ENCODE measurements at places on chromosomes 16 and 17.

DNA sequence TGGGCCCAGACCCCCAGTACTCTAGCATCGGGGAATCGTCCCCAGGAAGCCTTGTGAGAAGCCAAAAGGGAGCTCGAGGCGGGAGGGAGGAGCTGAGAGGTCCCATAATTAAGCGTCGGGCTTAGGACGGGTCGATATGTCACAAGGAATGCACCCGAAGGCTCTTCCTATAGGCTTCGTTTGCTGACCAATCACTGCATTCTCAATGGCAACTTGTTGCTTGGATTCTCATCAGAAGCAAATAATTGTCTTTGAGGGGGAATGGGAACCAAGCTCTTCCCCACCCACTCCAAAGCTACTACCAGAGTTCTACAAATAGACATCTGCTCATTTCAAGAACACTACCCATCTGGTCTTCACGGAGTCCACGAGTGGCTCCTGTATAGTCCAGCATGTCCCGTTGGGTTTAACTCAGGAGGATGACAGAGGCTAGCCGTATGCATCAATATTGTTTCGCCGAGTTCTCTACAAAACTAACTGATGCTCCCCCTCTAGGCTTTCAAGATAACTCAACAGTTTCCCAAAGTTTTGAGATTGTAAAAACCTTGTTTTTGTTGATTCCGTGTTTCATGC lies 628 bp upstream of the BLMH start:
- DNase-seq: no peak

GRCh38 chr17:64728041-64728695 lies 66.1 kb upstream of the SMURF2 start:
- DNase-seq: no peak

DNA sequence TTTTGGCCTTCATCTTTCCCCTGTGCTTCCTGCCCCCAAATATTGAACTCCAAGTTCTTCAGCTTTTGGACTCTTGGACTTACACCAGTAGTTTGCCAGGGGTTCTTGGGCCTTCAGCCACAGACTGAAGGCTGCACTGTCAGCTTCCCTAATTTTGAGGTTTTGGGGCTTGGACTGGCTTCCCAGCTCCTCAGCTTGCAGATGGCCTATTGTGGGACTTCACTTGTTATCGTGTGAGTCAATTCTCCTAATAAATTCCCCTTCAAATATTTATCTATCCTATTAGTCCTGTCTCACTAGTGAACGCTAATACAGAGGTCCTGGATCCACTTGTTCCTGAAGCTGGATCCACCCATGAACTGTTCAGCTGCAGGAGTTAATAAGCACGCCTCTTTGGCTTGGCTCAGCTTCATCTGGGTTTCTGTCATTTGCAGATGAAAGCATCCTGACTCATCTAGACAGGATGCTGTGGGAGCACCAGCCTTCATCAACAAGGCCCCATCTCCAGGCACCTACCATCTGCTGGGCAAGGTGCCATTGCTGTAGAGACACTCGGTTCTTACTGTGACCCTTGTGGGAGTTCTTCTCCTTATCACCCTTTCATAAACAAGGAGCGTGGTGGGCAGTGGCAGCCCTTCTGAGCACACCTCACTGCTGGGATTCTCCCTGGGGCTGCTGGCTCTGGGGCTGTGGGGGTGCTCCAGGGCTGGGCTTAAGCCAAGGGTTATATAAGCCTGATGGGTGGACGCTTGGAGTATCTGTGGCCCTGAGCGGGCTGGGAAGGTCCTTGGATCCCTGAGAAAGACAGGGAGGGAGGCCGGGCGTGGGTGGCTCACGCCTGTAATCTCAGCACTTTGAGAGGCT lies 23.1 kb downstream of the LAT start:
- no peak for DNase-seq

DNA sequence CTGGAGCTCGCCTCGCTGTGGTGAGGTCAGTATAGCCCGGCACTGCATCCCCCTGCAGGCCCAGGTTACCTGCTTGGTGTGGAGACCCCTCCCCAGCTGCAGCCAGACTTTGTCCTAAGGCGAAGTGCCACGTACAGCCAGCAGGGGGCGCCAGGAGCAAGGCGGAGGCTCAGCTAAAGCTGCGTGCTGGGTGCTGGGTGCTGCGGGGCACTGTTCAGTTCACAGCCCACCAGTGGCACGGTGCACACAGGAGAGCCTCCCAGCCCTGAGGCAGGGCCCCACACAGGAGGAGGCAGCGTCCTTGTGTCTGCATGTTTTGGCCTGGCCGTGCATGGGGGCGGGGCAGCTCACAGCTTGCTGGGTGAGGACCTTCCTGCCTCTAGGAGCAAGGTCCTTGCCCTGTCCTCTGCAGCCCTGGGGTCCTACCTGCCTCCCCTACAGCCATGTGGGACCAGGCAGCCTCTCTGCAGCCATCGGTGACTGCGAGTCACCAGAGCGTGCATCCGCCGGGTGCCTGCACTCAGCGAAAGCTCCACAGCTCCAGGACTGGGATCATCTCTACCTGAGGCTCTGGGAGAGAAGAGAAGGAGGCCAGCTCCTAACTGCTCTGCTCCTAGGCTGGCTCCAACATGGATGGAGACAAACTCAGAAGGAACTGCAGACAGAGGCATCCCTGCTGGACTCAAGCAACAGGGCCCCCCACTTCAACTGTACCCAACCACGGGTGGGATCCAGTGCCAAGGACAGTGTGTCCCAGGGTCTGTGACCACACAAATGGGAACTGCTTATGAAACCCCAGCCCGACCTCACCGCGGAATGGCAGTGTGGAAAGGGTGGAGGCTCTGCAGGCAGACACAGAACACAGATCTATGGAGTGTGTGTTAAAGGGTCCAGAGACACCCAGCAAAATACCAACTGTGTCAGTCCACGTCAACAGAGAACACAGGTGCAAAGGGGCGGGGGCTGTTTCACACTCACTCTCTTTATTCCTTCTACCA lies 19.0 kb downstream of the SLC7A5 start:
- peak; percentile 72 for DNase-seq

- DNase-seq: no peak
Observed at GRCh38 chr17:82383411-82383810, 11.8 kb downstream of the UTS2R start.

- DNase-seq: no peak
Observed at GRCh38 chr16:13036600-13036999, 135.2 kb downstream of the SHISA9 start.

DNA sequence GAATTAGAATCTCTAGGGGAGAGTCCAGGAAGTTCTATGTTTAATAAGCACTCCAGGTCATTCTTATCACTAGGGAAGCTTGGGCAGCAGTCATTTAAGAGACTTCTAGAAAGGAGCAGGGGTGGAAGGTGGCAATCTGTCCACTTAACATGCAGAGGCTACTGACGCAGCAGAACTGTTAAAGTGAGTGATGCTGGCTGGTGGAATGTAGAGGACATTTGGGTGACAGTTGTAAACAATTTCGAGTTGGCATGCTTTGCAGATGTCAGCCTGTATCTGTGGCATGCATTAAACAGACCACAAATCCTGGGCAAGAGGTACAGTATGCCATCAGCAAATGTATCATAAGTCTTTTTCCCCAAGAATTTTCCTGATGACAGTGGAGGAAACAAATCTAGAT lies 40.5 kb upstream of the HS3ST3A1 start:
- DNase-seq: no peak

DNA sequence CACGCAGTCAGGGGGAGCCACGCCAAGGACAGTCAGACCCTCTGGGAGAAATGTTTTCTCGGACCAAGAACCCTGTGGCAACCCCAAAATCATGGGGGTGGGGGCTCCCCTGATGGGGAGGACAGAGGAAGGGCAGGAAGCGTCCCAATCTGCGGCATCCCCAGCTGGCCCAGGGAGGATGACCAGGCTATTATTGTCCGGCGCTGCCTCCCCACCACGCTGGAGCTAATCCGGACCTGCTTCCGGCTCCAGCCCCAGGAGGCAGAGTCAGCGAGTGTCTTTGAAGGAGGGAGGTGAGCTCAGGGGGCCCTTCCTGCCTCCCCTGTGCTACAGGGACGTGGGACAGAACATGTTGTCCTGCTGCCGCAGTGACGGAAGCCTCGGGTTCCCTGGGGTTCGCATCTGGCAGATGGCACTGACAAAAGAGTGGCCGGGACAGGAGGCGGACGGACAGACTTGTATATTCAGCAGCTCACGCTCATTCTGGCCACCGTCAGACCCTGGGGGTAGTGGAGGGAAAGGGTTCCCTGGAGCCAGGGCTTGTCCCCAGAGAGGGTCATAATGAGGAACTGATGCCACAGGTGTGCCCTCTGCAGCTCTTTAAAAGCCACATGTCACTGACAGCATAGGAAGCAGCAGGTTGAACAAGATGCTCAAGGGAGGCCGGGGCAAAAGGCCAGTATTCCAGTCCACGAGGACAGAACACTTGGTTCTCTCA lies 54.3 kb upstream of the CDC42EP4 start:
- DNase-seq: no peak

DNA sequence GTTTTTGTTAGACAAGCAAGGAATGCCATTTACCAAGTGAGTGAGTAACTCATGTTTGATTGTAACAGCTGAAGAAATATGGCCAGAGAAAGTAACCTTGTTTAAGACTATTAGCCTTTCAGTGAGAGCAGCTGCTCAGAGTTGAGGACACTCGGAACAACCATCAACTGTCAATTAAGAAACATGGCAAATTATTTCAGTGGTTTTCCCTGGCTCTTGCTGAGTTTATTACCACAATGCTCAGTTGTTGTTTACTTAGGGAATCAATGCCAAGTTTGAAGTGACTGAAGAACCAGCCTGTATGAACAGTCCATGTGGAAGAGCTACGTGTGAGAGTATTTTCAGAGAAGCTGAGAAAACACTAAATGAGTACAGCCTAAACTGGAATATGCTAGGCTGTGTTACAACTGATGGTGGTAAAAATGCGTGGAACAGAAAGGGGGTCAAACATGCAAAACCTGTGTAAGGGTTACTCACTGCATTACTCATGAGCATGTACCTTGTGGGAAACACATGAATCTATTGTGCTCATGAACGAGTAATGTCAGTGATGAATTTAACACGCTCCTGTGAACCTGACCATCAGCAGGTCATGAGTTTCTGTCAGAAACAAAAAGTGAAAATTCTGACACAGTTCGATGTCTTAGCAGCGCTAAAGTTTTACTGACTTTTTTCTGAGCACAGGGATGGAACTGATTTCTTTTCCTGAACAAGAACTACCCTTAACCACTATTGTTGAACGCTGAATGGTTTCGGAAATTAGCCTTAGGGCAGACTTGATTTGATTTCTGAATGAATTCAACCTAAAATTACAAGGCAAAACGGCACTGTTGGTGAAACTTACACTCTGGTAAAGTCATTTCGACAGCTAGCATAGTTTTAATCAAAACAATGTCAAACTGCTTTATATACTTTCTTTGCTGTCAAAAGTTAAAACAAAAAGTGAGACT lies 33.5 kb downstream of the GNA13 start:
- DNase-seq: no peak

DNA sequence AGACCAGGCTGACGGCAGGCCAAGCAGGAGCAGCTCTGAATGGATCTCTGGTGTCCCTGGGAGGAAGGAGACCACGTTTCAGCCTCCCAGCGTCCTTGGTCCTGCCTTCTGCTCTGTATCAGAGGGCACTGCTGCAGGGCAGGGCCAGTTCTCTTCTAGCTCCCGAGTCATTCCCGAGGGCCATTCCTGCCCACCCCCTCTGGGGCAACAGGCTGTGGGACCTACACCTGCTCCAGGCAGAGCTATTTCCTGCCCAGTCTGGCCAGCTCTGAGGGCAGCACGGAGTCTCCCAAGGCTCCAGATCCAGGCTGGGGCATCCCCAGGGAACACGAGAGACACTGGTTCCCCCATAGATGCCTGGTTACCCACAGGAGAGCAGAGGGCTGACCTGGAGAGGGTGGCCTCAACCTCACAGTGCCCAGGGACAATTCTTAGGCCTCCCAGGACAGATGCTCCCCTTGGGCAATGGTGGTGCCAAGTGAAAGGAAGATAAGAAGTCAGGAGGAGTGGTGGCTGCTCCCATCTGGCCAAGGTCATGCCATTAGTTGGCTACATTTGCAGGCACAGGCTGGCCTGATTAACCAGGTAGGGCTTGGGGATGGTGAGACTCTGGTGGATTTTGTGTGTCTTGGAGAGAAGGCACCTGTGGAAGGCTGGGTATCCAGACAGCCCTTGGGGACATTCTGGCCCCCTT lies 2.0 kb downstream of the WFIKKN2 start:
- no peak for DNase-seq

DNA sequence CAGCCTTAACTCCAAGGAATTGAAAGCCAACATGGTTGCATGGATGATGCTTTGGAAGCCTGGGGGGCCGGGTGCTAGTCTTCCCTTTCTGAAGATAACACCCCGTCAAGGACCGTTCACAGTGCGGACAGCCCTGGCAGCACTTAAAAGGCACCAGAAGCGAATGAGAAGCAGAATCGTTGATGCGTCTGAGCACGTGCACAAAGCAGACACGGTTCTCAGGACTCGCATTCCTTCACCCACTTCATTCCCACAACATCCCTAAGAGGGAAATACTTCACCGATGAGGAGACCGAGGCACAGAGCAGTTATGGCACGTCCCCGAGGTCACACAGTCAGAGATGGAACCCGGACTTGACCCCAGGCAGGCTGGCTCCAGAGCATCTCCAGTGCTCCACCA lies 14.2 kb downstream of the TRPV1 start:
- DNase-seq: no peak

GRCh38 chr16:17362946-17363345 lies 107.8 kb downstream of the XYLT1 start:
- no peak for DNase-seq

DNA sequence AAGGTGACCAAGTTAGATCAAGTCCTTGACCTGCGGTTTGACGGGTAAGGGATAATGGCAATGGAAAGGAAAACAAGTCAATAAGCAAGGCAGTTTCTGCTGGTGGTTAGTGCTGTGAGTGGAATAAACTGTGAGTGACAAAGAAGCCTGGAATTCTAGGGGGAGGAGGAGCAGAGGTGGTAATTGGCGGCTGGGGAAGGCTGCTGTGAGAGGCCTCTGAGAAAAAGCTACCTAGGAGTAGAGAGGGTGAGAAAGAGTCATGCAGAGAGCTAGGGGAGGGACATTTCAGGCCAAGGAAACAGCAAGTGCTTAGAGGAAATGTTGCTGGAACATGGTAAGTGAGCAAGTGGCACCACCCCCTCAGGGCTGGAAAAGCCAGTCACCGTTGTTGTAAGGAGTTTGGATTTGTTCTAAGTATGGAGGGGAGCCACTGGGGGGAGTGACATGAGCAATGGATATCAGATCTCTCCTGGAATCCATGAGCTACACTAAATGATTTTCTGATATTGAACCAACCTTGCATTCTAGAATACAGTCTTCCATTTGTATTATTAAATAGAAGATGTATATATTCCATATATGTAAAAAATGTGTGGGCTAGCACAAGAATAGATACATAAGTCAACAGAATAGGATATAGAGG lies 6.7 kb downstream of the NLRC3 start:
- DNase-seq: no peak

GRCh38 chr17:43014020-43014648 lies 7.5 kb downstream of the IFI35 start:
- no peak for DNase-seq
